ENCODE measurements at places on chromosomes 7 and 10.

GRCh38 chr10:78575400-78575799 is 493.4 kb upstream of the ZMIZ1 start:
- DNase-seq: no peak

GRCh38 chr7:2761801-2762497 is 73.9 kb downstream of the AMZ1 start:
- DNase-seq: no peak

- DNase-seq: no peak
These were observed 476.5 kb upstream of the PCDH15 start for GRCh38 chr10:55277549-55277948.

DNA sequence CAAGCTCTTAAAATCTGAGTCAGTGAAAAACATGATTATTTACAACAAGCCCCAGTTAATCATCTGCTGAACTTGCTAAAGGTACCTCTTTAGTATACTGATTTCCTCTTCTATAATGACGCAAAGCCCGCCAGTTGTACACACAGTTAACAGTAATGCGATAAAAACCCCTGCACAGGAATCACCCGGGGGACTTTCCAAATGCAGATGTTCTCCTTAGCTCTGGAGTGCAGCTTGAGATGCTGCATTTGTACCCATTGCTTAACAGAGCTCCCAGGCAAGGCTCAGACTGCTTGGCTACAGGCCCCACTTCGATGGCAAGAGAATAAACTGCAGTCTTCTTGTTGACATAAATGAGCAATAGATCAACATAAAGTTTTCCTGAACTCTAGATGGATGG is 279.6 kb upstream of the HGF start:
- DNase-seq: peak; percentile 39

- DNase-seq: no peak
These were observed 69.0 kb downstream of the DKK1 start for GRCh38 chr10:52383088-52383487.

DNA sequence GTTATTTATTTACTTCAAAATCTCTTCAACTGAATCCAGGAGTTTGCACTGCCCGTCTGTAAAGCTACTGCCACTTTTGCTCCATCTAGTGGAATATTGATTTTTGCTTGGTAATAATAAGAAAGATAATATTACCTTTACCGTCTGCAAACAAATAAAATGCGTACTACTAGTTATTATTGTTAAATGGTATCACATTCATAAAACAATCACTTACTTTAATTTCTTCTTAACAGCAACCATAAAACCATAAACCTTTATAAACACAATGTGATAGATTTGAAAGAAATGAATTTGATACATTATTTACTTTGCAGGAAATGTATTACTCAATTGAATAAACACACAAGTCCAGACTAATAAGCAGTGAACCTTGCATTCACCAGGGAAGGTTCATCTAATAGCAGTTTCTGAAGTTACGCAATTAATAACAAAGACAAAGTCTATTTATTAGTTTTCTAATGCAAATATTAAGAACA is 6.4 kb downstream of the AGMO start:
- DNase-seq: peak; percentile 47
